ENCODE measurements at places on chromosomes 5 and 9.

- DNase-seq: peak; percentile 1
Observed at GRCh38 chr9:5288591-5288990, 15.9 kb downstream of the RLN2 start.

GRCh38 chr9:128078504-128079434 lies 10.7 kb downstream of the SLC25A25 start:
- peak; percentile 66 for DNase-seq

- DNase-seq: no peak
Observed at GRCh38 chr9:37531699-37532098, 44.5 kb downstream of the FBXO10 start.

GRCh38 chr9:97536480-97536879 lies 35.0 kb downstream of the TMOD1 start:
- DNase-seq: no peak

- peak; percentile 10 for DNase-seq
Observed at GRCh38 chr5:124655251-124655917, 91.1 kb downstream of the ZNF608 start.

GRCh38 chr5:143145243-143146160 lies 258.0 kb downstream of the NR3C1 start:
- peak; percentile 38 for DNase-seq

All from EH (cell line).